ENCODE measurements at places on chromosomes 12 and 14.

GRCh38 chr14:103104389-103104653 lies 9.8 kb downstream of the EXOC3L4 start:
- no peak for DNase-seq

GRCh38 chr14:63504648-63505047 lies 38.5 kb downstream of the PPP2R5E start:
- DNase-seq = no peak

DNA sequence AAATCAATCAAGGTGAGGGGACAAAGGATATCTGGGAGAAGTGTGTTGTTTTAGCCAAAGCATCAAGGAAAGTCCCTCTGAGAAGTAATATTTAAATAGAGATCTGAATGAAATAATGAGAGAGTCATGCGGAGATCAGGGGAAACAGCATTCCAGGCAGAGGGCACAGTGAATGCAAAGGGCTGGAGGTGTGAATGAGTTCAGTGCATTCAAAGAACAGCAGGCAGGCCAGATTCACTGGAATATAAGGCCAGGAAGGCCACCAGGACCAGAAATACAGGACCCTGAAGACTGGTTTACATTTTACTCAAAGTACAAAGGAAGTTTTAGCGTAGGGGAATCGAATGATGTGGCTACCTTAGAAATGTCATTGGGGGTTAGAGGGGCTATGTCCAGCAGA lies 436.2 kb upstream of the TMEM132C start:
- no peak for DNase-seq

GRCh38 chr12:100721169-100721568 lies 73.4 kb upstream of the ANO4 start:
- DNase-seq = no peak

DNA sequence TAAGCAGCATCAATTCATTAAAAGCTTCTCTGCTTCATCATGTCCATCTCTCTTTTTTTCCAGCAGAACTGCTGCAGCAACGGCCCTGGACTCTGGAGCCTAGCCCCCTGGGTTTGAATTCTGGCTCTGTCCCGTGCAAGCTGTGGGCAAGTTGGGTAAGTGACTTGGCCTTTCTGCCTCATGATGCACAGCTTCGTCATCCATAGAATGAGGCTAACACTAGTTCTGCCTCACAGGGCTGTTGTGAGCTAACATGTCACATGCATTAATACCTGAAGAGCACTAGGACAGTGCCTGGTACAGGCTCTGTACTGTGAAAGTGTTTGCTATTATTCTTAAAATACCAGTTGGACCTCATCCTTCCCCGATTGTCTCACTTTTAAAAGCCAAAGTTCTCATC lies 4.2 kb downstream of the KRT82 start:
- no peak for DNase-seq

GRCh38 chr14:26589925-26590324 lies 7.9 kb downstream of the NOVA1 start:
- DNase-seq = no peak

GRCh38 chr14:93914278-93914677 lies 12.9 kb upstream of the FAM181A start:
- DNase-seq = no peak

DNA sequence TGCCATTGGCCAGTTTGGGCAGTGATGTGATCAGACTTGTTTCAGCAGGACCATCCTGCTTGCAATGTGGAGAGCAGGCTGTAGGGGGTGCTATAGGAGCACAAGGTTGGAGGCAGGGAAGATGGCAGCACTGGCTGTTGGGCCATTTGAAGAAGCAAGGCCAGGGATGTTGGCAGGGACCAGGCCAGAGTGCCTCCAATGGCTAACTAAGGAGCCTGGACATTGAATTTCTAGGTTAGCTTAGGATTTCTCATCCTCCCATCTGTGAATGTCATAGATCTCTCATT lies 23.5 kb downstream of the FGF23 start:
- peak; percentile 41 for DNase-seq

DNA sequence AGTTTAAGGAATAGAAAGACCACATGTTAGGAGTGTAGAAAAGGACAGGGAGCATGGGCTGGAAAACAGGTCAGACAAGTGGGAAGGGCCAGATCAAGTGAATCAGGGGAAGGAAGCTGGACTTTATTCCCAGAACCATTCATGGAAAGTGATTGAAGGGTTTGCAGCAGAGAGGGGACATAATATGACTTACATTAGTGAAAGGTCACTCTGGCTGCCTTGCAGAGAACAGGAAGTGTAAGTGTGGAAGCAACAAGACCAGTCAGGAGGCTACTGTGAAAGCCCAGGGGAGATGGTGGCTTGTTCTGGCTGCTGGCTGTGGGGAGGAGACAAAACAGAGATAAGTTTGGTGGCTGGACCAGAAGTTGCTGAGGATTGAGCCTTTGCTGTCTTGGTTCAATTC lies 69.1 kb downstream of the VCPKMT start:
- DNase-seq = no peak

- no peak for DNase-seq
These were observed 20.5 kb downstream of the RAP1B start for GRCh38 chr12:68631227-68631626.

GRCh38 chr12:118050972-118051910 lies 9.7 kb downstream of the WSB2 start:
- no peak for DNase-seq

- no peak for DNase-seq
These were observed 39.9 kb downstream of the BCL11B start for GRCh38 chr14:99231850-99232713.

DNA sequence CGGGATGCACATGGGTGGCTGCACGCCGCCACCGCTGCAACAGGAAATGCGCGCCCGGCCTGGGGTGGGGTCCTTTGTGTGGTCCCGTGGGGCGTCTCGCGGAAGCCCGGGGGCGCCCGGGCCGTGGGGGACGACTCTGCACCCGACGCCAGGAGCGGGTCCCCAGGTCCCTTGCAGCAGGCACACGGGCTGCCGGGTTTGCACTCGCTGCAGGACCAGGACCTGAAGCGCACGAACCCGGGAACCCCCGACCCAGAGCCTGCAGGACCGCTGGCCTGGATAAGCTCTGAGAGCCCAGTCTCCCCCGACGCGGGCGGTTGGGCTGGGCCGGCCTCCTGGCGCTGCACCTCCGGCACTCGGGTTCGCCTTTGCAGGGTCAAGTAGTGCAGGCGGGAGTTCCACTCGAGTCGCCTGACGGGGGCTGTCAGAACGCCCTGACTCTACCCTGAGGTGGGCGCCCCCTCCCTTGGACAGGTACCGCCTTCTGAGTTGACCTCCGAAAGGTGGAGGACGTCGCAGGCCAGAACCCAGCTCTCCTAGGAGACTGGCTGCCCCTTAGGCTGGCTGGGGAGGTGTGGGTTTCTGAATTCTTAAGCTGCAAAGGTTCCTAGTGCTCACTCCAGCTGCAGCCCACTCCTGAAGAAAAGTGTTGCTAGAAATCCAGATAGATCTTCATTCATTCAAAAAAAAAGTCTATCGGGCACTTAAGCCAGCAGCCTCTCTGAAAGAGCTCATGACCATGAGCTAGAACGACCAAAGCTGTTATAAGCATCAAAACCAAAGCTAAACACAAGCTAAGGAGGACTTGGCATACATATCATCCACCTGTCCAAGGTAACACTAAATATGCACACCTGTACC lies 68.0 kb downstream of the RNF34 start:
- DNase-seq = no peak

DNA sequence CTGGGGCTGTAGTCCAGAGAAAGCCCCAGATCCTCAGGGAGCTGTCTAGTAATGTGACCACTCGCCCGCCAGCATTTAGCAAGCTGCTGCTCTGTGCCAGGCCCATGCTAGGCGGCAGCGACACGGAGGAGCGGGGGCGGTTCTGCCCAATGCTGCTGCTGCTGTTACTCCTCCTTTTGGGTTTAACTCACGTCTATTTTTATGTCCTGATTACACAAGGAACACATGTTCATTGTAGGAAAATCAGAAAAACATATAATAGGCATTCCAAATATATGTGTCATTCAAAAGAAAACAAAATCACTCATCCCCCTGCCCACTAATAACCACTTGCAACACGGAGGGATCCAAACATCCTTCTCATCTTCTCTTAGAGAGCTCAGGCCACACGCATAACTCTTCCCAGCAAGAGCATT lies 30.4 kb downstream of the CCDC92 start:
- DNase-seq = no peak

- DNase-seq = peak; percentile 50
These were observed 12.2 kb downstream of the GPR84 start for GRCh38 chr12:54352022-54352531.

- no peak for DNase-seq
These were observed 47.1 kb downstream of the SYNE2 start for GRCh38 chr14:63899953-63900352.

DNA sequence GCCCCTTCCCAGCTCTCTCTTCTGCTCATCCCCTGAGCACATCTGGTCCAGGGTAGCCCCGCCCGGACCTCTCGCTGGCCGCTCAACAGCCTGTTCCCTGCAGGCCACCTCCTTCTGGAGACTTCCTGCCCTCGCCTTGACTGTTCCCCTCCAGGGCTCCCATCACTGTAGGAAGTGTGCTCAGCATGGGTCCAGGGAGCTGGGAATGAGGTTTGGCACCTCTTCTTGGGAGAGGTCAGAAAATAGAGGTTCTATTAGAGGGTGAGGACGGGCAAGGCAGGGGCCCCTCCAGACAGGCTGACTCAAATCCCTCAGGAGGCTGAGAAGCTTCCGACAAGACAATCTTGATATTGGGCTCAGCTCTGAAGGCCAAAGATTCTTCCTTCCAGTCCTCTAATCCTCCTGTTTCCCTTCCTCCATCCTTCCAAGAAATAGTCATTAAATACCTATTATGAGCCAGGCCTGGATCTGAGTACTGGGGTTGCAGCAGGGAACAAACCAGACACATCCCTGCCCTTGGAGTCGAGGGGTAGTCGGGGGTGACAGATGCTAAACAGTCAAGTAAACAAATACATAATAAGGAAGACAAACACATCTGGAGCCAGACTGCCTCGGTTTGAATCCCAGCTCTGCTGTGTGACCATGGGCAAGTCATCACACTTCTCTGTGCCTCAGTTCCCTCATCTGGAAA lies 30.6 kb downstream of the CMKLR1 start:
- DNase-seq = no peak

DNA sequence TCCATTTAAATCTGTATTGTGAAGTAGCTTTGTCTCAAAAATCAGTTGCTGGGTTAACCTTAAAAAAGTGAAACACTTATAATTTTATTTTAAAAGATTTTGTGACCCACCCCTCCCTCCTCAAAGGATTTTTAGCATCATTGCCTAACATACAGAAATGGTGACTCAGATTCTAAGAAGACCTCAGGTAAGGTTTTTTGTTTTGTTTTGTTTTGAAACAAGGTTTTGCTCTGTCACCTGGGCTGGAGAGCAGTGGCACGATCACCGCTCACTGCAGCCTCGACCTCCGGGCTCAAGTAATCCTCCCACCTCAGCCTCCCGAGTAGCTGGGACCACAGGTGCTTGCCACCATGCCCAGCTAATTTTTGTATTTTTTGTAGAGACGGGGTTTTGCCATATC lies 74.2 kb downstream of the GNS start:
- no peak for DNase-seq

- no peak for DNase-seq
These were observed 68.9 kb downstream of the ALG10B start for GRCh38 chr12:38385486-38385885.

- DNase-seq = no peak
These were observed 69.1 kb downstream of the VEZT start for GRCh38 chr12:95286713-95287112.

- no peak for DNase-seq
These were observed 132.4 kb downstream of the ZFP36L1 start for GRCh38 chr14:68660495-68660894.

DNA sequence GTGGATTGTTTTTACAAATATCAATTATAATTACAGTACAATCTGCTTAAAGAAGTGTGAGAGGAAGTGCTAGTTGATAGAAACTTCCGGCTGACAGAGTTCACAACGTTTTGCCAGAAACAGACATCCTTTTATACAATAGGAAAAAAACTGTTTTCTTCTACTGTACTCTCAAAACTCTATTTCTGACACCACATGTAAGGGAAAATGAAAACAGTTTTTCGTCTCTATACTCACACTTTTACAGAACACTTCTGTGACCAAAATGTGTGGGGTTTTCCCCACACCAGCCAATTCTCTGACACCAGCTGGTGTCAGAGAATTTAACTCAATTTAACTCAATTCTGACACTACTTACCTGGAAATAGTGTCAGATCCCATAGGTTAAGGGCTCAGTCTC lies 24.2 kb upstream of the HIF1A start:
- DNase-seq = peak; percentile 24

DNA sequence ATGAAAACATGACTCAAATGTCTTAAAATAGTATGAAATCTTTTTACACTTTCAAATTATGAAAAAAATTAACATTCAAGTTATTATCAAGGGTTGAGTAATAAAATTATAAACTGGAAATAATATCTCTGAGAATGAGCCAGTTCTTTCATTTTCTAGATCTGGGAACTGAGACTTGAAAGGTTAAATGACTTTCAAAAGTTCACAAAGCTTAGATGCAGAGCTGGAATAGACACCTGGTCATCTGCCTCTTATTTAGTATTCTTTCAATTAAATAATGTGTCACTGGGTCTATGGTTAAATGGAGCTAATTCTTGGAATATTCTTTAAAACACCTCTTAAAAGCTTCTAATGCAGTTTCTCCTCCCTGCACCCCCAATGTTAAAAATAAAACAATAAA lies 86.6 kb downstream of the CDK17 start:
- DNase-seq = no peak

DNA sequence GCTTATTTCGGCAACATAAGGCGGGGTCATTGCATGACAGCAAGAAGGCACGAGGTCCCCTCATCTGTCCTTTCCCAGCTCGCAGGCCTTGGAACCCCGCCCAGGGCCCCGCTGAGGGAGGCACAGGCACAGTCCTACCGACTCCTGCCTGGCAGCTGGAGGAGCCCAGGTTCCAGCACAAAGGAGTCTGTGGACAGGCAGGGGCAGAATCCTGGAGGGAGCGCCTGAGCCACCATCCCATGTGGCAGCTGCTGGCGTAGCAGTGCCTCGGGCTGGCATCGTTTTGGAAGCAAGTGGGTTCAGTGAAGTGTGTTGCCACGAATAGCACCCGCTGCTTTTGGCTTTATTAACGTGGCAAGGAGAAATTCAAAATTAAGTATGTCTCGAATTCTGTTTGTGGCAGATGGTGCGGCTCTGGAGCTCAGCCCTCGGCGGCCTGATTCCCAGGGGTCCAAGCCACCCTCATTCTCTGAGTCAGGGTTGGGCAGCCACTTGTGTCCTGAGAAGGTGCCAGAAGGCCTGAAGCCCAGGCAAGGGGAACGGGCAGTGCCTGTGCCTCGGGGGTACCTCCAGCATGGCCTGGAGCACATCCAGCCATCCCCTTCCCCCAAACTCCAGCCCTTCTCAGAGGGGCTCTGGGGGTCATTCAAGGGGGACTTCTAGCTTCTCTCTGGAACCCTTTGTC lies 35.9 kb downstream of the SLC8B1 start:
- DNase-seq = no peak

Data from activated CD8-positive, alpha-beta memory T cell treated with anti-CD3 and anti-CD28 coated beads, Interleukin-2, amount 50 U/mL, for 4 hours (primary cell).